ENCODE measurements at places on chromosomes 5 and 9.
A peak's percentile ranks its signal among the peaks of the same experiment; 100 is the strongest.

GRCh38 chr5:135546912-135547311 is 11.1 kb upstream of the NEUROG1 start:
- no peak for DNase-seq

DNA sequence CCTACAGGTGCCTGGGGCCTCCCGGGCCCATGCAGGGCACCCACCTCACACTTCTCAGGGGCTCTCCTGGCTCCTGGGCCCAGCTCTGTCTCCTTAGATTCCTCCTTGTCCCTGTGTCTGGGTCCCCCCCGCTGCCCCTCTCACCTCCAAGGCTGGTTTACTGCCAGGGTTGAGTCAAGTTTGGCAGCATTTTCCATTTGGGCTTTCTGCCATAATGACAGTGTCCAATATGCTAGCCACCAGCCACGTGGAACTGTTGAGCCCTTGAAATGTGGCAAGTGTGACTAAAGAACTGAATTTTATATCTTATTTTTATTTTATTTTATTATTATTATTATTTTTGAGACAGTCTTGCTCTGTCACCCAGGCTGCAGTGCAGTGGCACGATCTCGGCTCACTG is 1.9 kb downstream of the TTC16 start:
- no peak for DNase-seq

GRCh38 chr5:174825587-174825986 is 101.2 kb downstream of the MSX2 start:
- no peak for DNase-seq

DNA sequence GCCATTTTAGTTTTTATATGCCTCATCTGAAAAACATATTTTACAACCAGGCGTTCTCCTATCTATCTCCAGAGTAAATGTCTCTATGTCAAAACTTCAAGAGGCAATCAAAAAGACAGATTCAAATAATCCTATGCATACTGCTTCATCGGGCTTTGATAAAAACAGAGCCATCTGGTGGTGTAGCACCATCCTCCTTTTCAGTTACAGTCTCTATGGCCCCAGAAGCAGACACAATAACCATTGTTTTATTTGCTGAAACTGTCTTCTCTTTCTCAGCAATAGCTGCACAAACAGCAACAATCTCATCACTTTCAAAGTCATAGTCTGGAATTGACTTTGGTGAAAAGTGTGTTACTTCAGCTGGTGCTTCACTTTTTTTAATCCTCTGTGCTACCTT is 36.3 kb downstream of the PTGER4 start:
- DNase-seq, result no peak

DNA sequence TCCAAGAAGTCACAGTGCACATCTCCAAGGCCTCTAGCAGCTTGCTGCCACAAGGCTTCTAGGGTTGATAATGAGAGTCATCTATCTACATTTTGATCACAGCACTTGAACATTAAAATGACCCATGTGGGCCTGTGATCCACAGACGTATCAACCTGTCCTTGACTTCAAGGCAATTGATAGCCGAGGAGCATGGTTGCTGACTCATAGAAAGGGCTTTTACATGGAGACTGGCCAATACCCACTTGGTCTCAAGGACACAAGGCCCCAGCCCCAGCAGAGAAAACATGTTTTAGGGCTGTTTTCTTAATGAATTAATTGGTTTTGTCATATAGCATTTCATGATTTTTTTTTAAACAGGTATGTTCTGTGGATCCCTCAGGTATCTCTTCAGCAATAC is 314.0 kb downstream of the SEMA5A start:
- DNase-seq, result no peak

DNA sequence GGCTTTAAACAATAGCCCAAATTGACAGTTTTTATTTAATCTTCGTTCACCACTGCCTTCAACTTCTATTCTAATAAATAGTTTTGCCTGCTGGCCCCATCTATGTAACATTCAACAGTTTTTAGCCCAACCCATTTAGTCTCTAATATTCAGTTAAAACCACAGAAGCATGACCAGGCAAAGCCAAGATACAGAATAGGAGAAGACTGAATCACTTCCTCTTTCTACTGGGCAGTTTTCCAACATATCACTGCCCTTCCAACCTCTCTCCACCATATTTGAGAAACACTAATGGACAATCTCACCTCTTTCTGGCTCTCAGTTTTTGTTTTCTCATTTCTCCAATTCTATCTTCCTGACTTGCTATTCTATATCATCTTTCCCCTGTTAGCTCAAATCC is 352.9 kb downstream of the DNAH5 start:
- no peak for DNase-seq

GRCh38 chr5:150398722-150399523 is 13.8 kb downstream of the CD74 start:
- no peak for DNase-seq

- no peak for DNase-seq
Measured at GRCh38 chr9:34862836-34863235, 95.2 kb upstream of the PHF24 start.

GRCh38 chr5:96320797-96321196 is 112.3 kb downstream of the PCSK1 start:
- DNase-seq, result no peak

- DNase-seq, result no peak
Measured at GRCh38 chr9:137128862-137129455, 10.0 kb upstream of the GRIN1 start.

DNA sequence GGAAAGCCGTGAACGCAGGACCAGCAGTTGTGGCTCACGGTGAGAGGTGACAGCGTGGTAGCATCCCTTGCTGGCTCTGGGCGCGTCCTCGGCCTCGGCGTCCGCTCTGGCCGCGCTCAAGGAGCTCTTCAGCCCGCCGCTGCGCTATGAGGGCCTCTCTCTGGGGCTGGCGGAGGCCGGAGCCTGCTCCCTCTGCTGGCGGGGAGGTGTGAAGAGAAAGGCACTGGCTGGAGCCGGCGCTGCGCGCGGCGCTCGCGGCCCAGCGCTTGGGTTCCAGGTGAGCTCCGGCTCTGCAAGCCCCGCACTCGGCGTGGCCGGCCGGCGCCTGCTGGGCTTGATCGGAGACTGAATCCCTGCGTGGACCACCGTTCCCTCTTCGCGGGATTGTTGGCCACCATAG is 705.6 kb downstream of the SEMA5A start:
- no peak for DNase-seq

DNA sequence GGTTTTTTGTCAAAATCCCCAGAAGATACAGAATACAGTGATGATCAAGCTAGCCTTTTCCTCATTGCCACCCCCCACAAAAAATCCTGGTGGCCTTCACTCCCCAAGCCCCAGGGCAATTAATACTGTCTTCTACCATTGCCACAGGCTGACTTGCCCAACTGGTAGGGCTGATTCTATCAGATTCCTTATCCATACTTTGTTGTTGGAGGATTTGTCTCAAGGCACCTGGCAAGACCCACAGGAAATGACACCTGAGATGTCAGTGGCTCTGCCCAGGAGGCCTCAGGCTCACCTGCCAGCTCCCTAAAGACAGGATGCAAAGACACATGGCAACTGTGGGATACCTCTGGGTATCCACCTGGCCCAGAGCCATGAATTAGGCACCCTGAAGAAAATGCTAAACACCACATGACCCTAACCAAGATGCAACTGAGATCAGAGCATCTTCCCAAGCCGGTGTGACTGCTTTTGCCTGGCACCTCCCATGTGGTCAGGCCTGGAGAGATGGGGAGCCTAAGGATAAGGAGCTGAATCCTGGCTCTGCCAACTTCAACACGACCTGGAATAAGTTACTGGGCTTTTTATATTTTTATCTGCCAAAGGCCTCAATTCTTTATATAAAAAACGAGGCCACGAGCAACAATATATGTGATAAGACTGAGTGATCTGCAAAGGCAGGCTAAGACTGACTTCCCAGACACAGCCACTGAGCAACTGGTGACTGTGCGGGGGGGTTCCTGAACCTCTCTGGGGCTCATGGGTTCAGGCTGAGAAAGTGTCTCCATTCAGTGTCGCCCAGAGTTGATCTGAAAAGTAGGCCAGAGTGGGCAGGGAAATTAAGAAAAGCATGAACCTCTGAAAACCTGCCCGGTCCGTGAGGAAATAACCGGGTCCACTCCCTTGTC is 944 bp downstream of the ATOX1 start:
- peak; percentile 24 for DNase-seq

DNA sequence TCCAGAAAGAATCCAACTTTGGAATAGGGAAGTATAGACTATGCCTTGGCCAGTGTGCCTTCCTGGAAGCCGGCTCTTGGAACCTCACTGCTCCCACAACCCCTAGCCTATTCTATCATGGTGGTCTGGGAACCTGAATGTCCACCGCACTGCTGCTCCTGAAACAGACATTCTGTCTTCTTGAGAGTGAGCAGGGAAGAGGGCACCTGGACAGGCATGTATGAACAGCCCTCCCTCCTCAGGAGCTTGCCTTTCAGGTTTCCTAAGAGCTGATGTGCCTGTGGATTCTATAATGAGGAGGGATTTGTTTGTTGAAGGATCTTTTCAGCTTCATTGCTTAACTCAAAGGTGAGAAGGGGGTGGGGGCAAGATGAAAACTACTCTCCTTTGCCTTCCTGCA is 55.1 kb upstream of the XPA start:
- DNase-seq, result no peak

GRCh38 chr5:17381932-17382331 is 116.1 kb upstream of the TAF11L2 start:
- no peak for DNase-seq

DNA sequence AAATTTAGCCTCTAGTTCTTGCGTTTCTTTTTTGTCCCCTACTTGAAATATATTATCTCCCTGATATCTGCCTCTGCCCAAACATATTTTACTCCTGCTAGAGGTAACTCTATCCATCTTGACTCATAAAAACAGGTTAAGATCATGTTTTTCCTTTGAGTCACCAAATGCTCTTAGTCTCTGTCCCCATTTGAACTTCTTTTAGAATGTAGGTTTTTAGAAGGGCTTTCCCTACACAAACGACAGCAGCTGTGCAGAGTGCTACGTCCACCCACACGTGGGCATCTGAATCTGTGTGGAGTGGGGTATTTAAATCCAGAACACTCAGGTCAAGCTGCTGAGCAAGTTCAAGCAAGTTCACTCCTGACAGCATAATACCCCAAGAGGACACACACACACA is 2.2 kb downstream of the HSD17B3 start:
- DNase-seq, result no peak

- DNase-seq, result no peak
Measured at GRCh38 chr5:60526336-60526875, 173.6 kb downstream of the DEPDC1B start.

- DNase-seq, result no peak
Measured at GRCh38 chr9:131439224-131439623, 45.3 kb downstream of the PRRC2B start.

GRCh38 chr5:10360686-10361085 is 7.2 kb downstream of the MARCHF6 start:
- no peak for DNase-seq
